ENCODE measurements at places on chromosomes 7 and 10.

DNA sequence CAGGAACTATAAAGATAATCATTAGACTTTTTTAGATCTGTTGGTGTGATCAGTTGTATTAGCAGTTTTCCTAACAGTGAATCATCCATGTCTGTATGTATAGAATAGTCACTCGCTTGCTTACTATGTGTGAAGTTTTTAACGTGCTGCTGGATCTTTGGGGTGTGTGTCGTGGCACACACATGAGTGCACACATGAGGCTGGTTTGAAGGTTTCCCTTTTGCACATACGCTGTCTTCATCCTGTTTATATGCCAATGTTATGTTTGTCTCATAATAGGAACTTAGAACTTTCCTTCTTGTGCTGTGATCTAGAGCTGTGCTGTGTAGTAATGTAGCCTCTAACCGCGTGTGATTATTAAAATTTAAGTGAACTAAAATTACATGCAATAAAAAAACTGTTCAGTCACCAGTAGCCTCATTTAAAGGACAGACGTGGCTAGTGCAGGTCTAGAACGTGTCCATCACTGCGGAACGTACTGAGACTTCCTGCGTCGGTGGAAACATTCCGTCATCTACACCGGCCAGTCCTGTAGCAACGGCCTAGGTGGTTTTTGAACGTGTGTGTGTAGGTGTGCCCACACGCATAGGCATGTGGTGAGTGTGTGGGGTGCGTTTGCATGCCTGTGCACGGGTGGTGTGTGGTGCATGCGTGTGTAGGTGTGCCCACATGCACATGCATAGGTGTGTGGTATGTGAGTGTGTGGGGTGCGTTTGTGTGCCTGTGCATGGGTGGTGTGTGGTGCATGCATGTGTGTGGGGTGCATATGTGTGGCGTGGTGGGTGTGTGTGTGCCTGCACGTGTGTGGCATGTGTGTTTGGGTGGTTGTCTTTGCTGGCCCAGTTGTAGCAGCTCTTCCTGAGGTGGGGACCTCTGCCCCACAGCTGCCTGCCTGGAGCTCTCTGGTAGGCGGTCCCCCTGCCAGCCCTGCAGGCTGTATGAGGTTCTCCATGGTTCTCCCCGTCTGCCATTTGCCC is 56.6 kb downstream of the INPP5A start:
- DNase-seq: no peak

DNA sequence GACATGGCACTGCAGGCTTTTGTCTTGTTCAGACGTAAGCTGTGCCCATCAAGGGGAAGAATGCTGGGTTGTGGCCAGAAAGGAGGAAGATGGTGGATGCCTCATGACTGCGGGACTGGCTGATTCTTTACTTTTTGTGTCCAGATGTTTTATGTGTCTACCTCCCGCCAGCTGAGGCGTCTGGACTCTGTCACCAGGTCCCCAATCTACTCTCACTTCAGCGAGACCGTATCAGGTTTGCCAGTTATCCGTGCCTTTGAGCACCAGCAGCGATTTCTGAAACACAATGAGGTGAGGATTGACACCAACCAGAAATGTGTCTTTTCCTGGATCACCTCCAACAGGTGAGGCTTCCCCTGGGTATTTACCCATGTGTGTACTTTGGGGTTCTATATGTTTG is 53.5 kb downstream of the ABCC2 start:
- DNase-seq: no peak

- no peak for DNase-seq
Observed at GRCh38 chr7:76047305-76047810, 442 bp downstream of the STYXL1 start.

GRCh38 chr10:8956400-8956799 is 901.9 kb downstream of the GATA3 start:
- DNase-seq: no peak

- DNase-seq: no peak
Observed at GRCh38 chr7:65937296-65937695, 44.7 kb downstream of the GUSB start.

GRCh38 chr7:137306748-137307147 is 36.8 kb downstream of the PTN start:
- DNase-seq: no peak

DNA sequence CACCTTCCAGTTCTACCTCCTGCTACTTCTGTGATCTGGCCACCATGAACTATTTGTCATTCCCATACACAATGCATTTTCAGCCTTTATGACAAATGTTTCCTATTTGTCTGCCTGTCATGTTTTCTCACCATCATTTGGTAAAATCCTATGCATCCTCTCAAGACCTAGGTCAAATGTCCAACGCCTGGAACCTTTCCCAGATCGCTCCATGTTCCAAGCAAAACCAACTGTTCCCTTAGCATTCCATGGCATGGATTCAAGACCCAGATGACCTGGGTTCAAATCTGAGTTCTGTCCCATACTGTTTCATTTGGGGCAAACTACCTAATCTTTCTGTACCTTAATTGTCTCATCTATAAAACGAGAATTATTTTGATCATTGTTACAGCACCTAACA is 98.9 kb downstream of the USP6NL start:
- DNase-seq: no peak

DNA sequence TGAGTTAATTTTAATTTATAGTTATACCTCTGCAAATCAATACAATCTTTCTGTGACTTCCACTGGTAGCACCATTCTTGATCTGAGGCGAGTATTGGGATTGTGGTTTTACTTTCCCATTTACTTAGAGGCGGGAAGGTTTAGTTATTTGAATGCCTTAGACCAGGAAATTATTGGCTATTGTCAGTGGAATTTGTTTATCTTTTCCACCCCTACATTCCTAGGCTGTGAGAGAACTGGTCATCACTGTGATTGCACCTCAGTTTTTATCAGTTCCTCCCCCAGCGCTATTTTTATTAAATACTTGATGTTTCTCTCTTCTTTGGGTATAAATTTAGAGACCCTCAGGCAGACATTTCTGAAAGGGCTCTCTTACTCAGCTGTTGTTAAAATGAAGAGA is 29.9 kb downstream of the CDK14 start:
- DNase-seq: no peak

GRCh38 chr10:104127411-104127810 is 5.4 kb downstream of the SFR1 start:
- no peak for DNase-seq

GRCh38 chr10:77398986-77399755 is 238.4 kb downstream of the KCNMA1 start:
- DNase-seq: no peak

GRCh38 chr7:99422186-99422585 is 13.4 kb downstream of the BUD31 start:
- DNase-seq: no peak

DNA sequence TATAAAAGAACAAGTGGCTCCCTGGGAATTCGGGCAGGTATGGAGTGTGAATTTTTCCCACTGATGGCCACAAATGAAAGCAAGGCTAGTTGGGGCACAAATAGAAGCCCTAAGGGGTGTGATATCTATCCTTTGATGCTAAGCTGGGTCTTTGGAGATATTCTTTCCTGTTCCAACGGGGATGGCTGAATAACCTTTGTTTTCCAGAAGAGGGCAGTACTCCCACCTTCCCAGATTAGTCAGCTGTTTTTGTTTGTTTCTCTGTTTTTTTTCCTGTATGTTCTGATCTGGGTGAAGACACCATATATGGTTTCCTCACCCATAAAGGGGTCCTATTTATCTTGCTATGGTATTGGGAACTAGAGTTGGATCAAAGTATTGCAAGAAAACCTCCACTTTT is 947.7 kb upstream of the SORCS1 start:
- no peak for DNase-seq

DNA sequence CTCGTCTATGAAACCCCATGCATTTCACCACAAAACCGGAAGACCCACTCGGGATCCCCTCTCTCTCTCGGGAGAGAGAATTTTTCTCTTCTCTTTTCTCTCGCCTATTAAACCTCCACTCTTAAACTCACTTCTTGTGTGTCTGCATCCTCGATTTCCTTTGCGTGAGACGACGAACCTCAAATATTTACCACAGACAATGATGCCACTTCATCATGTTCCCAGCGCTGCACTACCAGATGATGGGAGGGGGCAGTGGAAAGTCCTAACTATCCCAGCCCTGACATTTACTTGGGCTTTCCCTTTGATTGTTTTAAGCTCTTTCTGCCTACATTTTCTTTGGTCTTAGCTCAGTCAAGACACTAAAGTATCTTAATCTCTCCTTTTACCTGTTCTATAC is 906.7 kb downstream of the GRID1 start:
- no peak for DNase-seq

DNA sequence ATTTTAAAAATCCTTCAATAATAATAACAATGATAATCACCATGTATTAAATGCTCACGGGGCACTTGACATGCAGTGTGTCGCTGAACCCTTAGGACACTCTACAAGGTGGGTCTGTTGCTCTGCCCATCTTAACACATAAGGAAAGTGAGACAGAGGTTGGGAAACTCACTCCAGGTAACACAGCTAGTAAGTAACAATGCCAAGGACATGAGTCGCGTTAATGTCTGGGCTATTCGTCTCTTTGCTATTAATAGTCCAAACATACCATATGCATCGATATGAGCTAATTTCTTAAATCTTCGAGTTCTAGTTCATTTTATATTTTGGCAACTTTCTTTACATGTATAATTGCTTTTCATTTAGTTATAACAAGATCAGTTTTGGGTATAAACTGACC is 79.5 kb downstream of the BEND7 start:
- no peak for DNase-seq

DNA sequence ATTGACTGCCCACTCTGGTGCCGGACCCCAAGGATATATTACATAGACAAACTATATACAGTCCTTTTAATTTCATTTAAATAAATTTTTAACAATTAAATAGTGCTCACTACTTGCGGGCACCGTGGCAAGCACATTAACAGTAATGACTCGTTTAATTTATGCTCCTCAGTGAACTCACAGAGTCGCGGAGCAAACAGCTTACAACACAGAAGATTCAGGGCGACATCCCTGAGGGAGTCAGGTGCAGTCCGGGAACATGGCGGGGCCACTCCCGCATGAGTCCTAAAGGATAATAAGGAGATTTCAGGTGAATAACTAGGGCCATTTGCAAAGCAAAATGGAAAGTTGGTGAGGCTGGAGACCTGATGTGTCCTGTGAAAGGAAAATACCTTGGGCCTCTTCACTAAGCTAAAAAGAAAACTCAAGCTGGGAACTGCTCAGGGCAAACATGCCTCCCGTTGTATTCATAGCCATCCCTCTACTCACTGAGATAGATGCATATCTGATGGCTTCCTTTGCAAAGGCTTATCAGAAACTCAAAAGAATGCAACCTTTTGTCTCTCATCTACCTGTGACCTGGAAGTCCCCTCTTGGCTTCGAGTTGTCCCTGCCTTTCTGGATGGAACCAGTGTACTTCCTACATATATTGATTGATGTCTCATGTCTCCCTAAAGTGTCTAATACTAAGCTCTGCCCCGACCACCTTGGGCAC is 125.6 kb downstream of the KLF6 start:
- DNase-seq: no peak

- no peak for DNase-seq
Observed at GRCh38 chr7:12957487-12957886, 270.1 kb downstream of the ARL4A start.

DNA sequence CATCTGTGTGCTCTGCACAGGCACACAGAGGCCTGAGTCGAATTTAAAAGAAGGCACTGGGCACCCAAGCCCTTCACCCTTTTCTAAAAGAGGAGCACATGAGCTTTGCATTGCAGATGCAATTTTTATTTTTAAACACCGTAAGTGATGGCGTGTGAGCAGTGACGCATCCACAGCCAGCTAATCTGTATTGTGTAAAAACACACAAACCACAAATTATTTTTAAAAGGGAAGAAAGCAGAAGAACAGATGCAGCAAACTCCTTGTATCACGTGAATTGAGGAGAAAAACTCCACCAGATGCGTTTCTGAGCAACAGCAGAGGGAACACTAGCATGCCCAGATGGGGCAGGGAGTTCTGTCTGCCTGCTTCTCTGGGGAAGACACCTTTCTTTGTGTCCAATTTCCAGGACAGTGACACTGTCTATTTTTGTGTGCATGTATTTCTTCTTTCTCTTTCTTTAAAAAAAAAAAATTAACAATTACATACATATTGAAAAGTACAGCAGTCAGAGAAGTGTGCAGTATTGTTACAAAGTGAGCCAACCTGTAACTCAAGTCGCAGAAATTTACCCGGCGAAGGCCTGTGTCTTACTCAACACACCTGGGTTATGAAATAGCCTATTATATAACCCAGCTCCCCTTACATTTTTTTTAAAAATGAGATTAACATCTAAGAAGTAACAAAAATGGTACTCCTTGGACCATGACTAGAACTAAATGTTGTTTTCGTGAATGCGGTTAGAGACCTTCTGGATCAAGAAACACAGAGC is 39.2 kb downstream of the EEPD1 start:
- no peak for DNase-seq

DNA sequence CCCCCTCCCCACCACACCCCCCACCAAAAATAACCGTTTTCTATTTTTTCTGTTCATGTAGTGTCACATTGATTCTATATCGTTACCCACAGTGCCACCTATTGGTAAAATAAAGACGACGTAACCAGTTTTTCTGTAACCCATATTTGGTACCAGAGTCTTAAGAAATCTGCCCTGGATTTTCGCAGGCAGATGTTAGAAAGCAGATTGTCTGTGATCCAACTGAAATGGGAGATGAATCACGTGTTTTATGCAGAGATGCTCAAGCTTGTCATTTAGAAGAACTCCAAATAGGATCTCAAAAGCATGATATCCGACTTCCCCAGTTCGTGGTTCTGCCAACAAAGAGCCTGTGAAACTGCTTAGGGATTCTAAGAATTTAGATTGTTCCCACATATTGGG is 261.1 kb upstream of the CSTF2T start:
- no peak for DNase-seq

- no peak for DNase-seq
Observed at GRCh38 chr7:74029991-74030415, 2.0 kb downstream of the ELN start.

DNA sequence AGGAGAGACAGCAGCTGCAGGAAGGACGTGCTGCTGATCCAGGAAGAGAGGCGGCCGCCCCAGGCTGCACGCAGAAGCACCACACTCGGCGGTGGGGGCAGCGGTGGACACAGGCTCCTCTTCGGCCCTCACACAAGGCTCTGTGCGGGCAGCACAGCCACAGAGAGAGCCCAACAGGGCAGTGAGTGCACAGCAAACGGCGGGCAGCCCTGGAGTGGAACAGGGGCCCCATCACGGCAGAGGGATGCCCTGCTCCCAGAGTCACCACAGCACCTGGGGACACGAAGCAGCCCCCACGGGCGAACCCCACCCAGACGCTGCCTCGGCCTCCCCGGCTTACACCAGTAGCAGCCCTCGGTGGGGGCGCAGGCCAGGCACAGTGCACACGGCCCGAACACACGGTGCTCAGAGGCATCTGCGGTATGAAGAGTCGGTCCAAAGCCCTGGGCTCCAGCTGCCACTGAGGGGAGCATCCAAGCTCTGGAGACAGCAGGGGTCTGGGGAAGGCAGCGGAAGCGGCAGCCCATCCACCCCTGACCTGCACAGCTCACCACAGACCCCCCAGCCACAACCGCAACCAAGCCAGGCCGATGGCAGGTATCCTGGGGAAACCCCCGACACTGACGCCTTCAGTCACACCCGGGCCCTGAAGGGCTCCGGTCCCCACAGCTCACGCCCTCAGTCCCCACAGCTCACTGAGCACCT is 16.8 kb downstream of the NUDT1 start:
- DNase-seq: peak; percentile 80

GRCh38 chr7:91847231-91847630 is 33.3 kb downstream of the MTERF1 start:
- DNase-seq: no peak

- no peak for DNase-seq
Observed at GRCh38 chr10:93392121-93392520, 90.0 kb downstream of the MYOF start.

GRCh38 chr7:151232917-151233701 is 826 bp downstream of the CHPF2 start:
- peak; percentile 74 for DNase-seq

GRCh38 chr7:127713758-127714157 is 61.8 kb downstream of the SND1 start:
- DNase-seq: no peak
